NAMALWA (cell line): ENCODE measurements at places on chromosomes 13 and 19.

GRCh38 chr19:30662211-30662861 lies 290.2 kb downstream of the ZNF536 start:
- DNase-seq, result no peak

- no peak for DNase-seq
These were observed 54.8 kb upstream of the SOX1 start for GRCh38 chr13:112012016-112012704.

DNA sequence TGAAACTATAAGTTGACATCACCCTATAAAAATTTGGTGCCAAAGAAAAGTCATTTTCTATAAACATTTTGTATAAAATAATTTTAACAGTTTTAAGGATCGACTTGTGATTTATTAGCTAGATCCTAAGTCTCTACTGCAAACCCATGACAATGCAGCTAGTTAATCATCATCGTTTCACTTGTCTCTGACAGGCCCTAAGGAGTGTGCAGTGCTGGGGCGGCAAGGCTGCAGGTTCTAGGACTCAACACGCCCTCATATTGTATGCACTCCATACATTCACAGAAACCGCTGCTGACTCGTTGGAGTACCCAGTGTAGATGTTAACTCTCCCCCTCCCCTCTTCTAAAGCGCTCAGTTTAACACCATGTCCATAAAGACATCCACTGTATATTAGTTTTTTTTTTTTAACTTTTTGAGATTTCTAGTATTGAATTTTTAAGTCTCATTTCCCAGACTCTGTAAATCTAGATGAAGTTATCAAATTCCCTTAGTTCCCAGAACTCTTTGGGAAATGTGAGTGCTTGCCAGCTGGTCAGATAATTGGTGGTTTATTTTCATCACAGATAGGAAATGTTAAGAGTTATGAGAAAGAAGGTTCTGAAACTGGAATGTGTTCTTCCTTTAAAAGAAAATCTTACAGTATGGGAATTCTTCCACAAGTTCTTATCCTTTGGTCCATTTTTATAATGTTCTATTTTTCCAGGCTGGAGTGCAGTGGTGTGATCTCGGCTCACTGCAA lies 162.8 kb upstream of the RNF113B start:
- DNase-seq, result no peak

DNA sequence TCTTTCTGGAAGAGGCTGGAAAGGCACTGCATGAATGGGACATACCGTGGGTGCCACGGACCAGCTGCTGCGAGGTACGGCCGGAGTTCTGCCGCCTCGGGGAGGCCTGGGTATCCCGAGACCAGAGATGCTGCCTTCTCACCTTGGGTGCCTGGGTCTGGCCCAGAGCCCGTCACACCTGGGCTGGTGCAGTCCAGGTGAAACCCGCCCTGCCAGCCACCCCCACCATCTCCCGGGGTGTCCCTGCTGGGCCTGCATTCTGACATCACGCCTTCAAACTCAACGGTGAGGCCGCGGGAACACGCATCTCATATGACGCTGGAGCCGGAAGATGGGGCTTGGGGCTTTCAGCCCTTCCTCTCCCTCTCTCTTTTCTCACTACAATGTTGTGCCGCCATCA lies 98.0 kb downstream of the GADD45B start:
- DNase-seq, result no peak

DNA sequence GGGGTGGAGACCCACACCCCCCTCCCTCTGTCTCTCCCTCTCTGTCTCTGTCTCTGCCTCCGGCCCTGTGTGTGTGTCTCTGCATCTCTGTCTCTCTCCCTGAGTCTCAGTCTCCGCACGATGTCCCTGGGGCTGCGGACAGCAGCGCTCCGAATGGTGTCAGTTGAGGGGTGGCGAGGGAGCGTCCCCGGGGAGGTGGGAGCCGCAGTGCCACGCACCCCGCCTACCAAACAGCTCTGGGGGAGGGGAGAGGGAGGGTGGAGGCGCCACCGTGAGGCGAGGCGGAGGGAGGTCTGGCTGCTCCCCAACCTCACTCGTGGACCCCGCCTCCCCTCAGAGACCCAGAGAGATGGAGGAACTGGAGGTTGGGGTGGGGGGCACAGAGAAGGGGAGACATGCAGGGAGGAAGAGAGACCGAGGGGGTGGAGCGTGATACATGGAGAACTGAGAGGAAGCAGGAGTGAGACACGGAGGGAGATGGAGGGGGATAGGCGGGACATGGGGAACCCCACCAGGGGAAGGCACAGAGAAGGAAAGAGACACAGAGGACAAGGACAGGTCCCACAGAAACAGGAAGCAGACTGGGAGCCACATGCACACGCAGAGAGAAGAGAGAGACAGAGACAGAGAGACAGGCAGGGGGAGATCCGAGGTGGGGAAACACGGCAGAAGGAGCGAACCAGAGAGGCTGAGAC lies 7.2 kb downstream of the ERFL start:
- DNase-seq, result no peak

DNA sequence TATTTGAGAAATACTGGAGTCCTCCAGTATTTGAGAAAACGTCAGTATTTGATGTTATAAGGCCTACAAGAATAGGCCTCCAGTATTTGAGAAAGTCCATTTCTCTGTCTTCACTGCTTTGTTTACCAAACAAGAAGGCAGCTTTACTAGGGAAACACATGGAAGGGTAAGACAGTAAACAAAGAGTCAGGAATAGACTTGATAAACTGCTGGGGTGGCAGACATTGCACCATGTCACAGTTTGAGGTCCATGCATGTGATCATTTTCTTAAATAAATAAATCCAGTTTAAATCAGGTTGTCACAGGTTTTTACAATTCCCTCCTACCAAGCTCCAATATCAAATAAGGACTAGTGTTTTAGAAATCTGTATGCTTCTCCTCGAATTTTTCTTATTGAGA lies 1431.0 kb upstream of the SPRY2 start:
- no peak for DNase-seq

DNA sequence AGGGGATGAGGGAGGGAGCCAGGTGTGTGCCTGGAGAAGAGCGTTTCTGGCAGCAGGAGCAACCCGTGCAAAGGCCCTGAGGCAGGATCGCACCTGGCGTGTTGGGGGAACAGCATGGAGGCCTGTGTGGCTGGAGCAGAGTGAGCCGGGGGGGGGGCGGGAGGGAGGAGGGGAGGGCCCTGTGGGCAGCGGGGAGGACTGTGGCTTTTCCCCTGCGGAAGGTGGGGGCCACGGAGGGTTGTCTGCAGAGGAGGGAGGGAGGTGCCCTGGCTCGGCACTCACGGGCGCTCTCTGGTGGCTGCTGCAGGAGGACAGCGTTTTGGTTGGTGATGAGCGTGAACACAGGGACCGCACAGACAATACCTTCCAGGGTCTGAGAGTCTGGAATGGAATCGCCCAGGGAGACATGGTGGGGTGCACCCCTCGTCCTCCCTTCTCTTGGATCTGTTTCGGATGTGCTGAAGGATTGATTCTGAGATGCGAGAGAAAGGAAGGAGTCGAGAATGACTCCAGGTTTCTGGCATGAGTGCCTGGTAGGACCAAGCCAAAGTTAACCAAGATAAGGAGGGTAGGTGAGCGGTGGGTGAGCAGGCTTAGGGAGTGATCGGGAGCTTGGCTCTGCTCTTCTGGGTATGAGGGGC lies 6.5 kb downstream of the RAB11B start:
- peak; percentile 76 for DNase-seq

GRCh38 chr13:48507021-48507420 lies 25.9 kb downstream of the RCBTB2 start:
- no peak for DNase-seq

- no peak for DNase-seq
These were observed 817.5 kb upstream of the SLC10A2 start for GRCh38 chr13:103883698-103884097.

- no peak for DNase-seq
These were observed 16.8 kb downstream of the PALM start for GRCh38 chr19:725461-726089.

DNA sequence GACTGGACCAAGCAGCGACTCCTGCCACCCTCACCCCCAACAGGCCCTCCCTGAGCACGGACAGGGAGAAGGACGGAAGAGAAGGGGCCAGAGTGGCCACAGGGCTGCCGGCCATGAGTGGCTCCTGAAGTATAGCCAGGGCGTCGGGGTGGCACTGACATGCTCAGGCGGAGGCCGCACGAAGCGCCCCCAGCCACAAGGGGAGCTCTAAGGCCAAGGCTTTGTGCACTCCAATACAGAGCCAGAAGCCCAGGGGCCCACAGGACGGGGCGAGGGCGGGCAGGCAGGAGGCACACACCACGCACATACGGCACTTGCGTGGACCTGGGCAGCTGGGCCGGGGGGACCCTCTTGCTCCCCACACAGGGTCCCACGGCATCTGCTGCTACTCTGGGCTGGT lies 52.0 kb downstream of the KLF2 start:
- peak; percentile 55 for DNase-seq

- peak; percentile 46 for DNase-seq
These were observed 11.6 kb upstream of the FPR3 start for GRCh38 chr19:51783372-51783771.

- DNase-seq, result no peak
These were observed 155.1 kb downstream of the SUCLA2 start for GRCh38 chr13:47845981-47846380.

- DNase-seq, result no peak
These were observed 8.6 kb downstream of the ZNF784 start for GRCh38 chr19:55615543-55616394.

GRCh38 chr13:65803530-65804392 lies 1426.4 kb downstream of the PCDH9 start:
- DNase-seq, result no peak

DNA sequence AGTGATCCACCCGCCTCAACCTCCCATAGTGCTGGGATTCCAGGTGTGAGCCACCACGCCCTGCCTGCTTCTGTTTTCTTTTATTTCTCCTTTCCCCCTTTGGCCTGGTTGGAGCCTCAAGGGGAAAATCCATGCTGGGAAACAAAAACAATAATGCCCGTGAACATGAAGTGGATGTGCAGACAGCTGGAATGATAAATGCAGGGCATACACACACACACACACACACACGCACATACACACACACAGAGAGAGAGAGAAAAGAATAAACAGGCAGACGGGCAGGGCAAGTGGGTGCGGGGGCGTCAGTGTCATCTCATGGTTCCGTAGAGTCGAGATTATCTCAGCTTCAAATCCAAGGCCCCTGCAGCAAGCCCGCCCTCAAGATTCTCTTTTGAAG lies 4.4 kb upstream of the PLEKHF1 start:
- DNase-seq, result no peak

DNA sequence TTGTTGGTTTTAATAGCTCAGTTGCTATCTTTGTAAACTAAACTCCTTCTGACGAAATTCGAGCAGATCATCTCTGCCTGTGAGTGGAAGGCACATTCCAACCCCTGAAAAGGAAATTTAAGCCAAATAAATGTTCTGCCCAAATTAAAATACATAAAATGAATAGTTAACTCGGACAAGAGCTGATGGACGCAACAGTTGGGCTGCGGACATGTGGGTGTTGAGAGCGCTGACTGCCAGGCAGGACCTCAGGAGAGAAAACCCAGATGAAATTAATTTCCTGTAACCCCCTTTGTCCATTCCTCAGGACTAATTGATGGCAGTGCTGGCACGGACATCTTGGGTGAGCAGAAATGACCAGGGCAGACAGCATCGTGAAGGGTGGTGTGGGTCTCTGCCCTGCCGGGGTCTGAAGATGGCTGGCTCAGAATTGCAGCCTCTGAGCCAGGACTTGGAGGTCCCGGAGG lies 86.5 kb downstream of the TSHZ3 start:
- no peak for DNase-seq

- DNase-seq, result no peak
These were observed 9.0 kb downstream of the DHRS12 start for GRCh38 chr13:51794964-51795363.

- DNase-seq, result no peak
These were observed 48.2 kb downstream of the CAPN12 start for GRCh38 chr19:38695832-38696728.

GRCh38 chr13:28097503-28097902 lies 2.9 kb downstream of the FLT3 start:
- DNase-seq, result no peak

DNA sequence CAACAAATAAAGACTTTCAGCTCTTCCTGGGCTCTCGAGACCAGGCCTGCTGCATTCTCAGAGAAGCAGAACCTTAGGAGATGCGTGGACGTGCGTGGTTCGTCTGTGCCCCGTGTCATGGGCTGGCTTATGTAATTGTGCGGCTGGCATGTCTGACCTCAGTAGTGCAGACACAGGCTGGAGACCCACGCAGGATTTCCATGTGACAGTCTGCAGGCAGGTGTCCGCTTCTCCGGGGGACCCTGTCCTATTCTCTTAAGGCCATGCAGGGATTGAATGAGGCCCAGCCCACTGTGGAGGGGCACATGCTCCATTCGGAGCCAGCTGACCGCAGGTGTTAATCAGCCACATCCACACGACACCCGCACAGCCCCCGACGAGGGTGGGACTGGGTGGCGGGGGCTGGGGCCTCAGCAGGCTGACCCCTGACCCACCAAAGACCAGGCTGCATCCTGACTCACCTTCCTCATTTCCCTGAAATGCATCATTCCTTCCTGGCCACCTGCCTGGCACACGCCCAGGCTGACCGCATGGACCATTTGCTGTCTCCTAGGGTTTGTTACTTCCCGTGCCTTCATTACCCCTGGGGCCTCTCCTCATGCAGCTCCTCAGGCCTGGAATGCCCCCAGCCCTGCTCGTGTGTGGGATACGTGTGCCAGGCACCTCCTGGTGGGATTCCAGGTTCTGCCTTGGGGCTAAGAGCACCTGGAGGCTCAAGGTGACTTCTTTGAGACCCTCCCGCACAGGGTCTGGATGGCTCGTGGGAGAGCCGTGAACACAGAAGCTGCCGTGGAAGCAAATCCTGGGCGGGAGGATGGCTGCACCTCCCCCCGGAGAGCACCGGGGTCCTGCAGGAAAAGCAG lies 10.7 kb upstream of the MCF2L start:
- DNase-seq, result no peak

DNA sequence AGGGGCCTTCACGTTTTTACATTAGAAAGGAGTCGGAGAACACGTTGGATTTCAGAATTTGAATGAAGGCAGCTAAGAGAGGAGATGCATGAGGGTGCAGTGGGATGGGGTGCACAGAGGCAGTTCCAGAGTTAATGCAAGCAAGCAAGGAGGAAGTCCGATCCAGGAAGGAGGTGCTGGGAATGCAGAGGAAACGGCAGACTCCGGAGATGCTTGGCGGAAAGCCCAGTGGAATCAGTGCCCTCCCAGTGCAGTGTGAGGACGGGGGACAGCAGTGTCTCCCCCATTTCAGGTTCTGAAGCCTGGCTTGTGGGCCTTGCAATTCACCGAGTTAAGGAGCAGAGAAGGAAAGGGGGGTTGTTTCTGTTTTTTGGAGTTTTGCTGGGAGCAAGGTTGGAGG lies 100.4 kb downstream of the COL4A2 start:
- DNase-seq, result no peak
